ENCODE measurements at places on chromosomes 2 and 18. TPM values are rescaled to one million over a fixed set of nuclear protein-coding genes. Genes with fewer than 3 reads are reported as not detected.

The ANO7 gene
- 1.5 TPM for total RNA-seq

The ACMSD gene
- total RNA-seq, result 0.12 TPM

The ST3GAL5 gene
- total RNA-seq, result 4.8 TPM

The DSG4 gene
- not detected for total RNA-seq

The DYNAP gene
- not detected for total RNA-seq

The C2orf66 gene
- total RNA-seq, result 0.09 TPM

The AMER3 gene
- 0.25 TPM for total RNA-seq

The SH3RF3 gene
- 1.7 TPM for total RNA-seq

The SCYGR6 gene
- total RNA-seq, result not detected

The DYSF gene
- 1.9 TPM for total RNA-seq

The ACVR1C gene
- 2.7 TPM for total RNA-seq

The MYO7B gene
- total RNA-seq, result 0.85 TPM

The CXCR1 gene
- total RNA-seq, result not detected

The SCN7A gene
- total RNA-seq, result 1.5 TPM

The CHRNA1 gene
- total RNA-seq, result not detected

The EIPR1 gene
- total RNA-seq, result 5.9 TPM

The POTEI gene
- total RNA-seq, result 0.09 TPM

The HOXD13 gene
- not detected for total RNA-seq

The CHRNG gene
- total RNA-seq, result not detected

The ST6GAL2 gene
- 0.06 TPM for total RNA-seq

The MC4R gene
- not detected for total RNA-seq

The BMP10 gene
- total RNA-seq, result not detected

The TDRD15 gene
- total RNA-seq, result not detected

The C2orf92 gene
- 7.6 TPM for total RNA-seq

The CLEC4F gene
- total RNA-seq, result 0.23 TPM

The SCTR gene
- 60.2 TPM for total RNA-seq

The SLC14A1 gene
- total RNA-seq, result 0.95 TPM

The FAP gene
- 1.2 TPM for total RNA-seq

The NOL4 gene
- 0.91 TPM for total RNA-seq

The LOXHD1 gene
- total RNA-seq, result 0.15 TPM

The DBI gene
- total RNA-seq, result 23.4 TPM

The SPATA3 gene
- not detected for total RNA-seq

The FRZB gene
- total RNA-seq, result 2.2 TPM
